CD4-positive, alpha-beta memory T cell (primary cell): ENCODE measurements at places on chromosomes 1 and 21. TPM values are rescaled to one million over a fixed set of nuclear protein-coding genes. Genes with fewer than 3 reads are reported as not detected.

DNA sequence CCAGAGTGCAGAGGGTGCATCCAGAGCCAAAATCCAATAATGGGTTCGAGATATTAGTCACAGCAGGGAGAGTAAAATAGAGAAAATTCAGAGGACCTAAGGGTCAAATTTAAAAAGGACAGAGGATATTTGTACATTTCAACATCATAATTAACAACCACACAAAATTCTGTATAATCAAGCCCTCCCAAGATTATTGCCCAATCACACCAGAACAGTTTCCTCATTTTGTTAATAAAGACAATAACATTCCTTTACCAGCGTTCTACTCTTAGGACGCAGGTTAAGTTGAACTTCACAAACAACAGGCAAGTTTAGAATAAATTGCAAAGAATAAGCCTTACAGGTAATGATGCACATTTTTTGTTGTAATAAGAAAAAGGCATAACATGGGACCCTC lies 462.8 kb downstream of the PTPRC start:
- no peaks in the 10 kb centered on the region for H3K36me3 ChIP-seq
- no peak overlapping the region for H3K4me3 ChIP-seq
- H3K27me3 ChIP-seq: no peaks in the 10 kb centered on the region
- H3K27ac ChIP-seq: no peak overlapping the region

DNA sequence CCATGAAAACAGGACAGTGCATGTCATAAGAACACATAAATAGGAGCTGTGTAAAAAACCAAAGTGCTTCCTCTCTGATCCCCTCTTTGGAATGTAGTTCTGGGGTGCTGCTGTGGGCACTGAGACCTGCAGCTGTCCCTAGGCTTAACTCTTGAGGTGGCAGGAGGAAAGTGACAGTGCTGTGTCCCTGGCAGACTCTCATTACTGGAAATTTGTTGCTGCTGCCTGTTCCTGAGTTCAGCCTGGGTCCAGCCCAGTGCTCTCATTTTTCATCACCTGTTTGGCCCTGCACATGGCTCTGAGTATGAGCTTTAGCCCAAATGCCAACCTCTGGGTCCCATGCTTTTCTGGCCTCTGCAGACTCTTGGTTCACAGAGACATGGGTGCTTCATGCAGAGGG lies 329.3 kb downstream of the DSCAM start:
- no peaks in the 10 kb centered on the region for H3K36me3 ChIP-seq
- no peak for DNase-seq
- no peak overlapping the region for H3K27ac ChIP-seq
- no peaks in the 10 kb centered on the region for H3K4me1 ChIP-seq
- no peaks in the 10 kb centered on the region for H3K27me3 ChIP-seq

DNA sequence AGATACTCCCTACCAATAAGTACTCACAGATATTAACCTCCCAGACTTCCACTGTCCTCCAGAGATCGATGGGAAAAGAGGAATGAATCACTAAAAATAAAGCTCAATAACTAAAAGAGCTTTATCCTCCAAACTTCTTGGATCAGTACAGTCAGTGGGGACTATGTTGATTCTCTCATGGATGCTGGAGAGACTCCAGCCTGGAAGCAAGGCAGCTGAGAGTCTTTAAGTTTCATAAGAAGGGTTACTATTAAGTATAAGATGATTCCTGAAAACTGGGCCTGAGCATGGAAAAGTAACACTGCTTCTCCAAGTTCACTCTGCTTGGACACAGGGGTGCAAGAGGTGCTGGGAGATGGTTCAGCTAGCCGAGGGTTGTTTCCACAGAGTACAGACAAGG lies 6.2 kb upstream of the DDR2 start:
- no peaks in the 10 kb centered on the region for H3K27me3 ChIP-seq
- H3K36me3 ChIP-seq: no peaks in the 10 kb centered on the region
- H3K4me1 ChIP-seq: no peaks in the 10 kb centered on the region
- no peak overlapping the region for H3K4me3 ChIP-seq
- H3K27ac ChIP-seq: no peak overlapping the region

DNA sequence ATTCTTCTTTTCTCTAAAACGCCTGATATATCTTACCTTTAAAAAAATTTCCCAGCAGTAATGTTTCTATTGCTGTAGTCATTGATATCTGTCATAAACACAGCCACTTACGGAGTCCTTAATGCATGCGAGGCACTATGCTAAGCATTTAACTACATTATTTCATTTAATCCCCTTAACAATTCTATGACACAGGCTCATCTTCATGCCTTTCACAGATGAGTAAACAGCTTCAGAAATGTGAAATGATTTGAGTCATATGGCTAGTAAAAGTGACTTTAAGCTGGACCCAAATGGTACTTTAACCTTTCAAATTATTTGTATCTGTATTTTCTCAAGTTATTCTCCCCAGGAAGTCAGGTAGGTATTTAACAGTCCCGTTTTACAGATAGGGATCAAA lies 125.1 kb upstream of the FGGY start:
- H3K36me3 ChIP-seq: no peaks in the 10 kb centered on the region
- no peak overlapping the region for H3K4me3 ChIP-seq
- no peak overlapping the region for H3K27ac ChIP-seq
- no peaks in the 10 kb centered on the region for H3K4me1 ChIP-seq
- no peak for DNase-seq

The TNFSF18 gene
- not detected for total RNA-seq

GRCh38 chr1:170853867-170854266 lies 81.5 kb upstream of the MROH9 start:
- no peak for DNase-seq
- no peaks in the 10 kb centered on the region for H3K27me3 ChIP-seq
- no peak overlapping the region for H3K4me3 ChIP-seq
- H3K27ac ChIP-seq: no peak overlapping the region

The THEM5 gene
- total RNA-seq: not detected

DNA sequence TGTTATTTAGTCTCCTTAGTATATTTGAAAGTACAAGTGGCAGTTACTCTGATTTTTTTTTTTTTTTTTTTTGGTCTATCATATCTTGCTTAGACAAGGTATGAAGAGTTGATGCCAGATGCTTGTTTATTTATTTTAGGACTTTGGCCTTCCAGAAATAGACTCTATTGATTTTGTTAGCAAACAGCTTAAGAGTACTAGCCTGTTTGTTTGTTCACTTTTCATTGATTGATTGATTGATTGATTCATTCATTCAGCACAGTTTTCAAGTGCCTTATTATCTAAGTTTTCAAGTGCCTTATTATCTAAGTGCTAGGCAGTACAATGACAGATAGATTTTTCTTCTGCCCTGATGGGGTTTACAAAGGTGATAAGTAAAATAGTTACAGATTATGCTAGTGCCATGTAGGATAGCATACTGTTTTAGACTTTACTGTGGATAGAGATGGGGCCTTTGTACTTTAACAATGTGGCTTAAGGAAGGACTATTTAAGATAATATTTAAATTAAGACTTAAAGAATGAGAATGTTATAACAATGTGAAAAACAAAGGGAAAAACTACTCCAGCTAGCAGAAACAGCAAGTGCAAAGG lies 50.5 kb downstream of the MTF2 start:
- H3K4me3 ChIP-seq: no peak overlapping the region
- H3K36me3 ChIP-seq: peaks cover 7% of the 10 kb centered on the region
- no peak for DNase-seq
- H3K27me3 ChIP-seq: no peaks in the 10 kb centered on the region
- no peaks in the 10 kb centered on the region for H3K4me1 ChIP-seq
- no peak overlapping the region for H3K27ac ChIP-seq

GRCh38 chr1:184036517-184036949 lies 995 bp downstream of the COLGALT2 start:
- DNase-seq: no peak
- no peak overlapping the region for H3K4me3 ChIP-seq
- no peak overlapping the region for H3K27ac ChIP-seq

GRCh38 chr1:92874987-92875386 lies 43.1 kb downstream of the RPL5 start:
- no peak overlapping the region for H3K27ac ChIP-seq
- H3K27me3 ChIP-seq: no peaks in the 10 kb centered on the region
- no peak for DNase-seq
- H3K4me3 ChIP-seq: no peak overlapping the region
- peaks cover 10% of the 10 kb centered on the region for H3K36me3 ChIP-seq

DNA sequence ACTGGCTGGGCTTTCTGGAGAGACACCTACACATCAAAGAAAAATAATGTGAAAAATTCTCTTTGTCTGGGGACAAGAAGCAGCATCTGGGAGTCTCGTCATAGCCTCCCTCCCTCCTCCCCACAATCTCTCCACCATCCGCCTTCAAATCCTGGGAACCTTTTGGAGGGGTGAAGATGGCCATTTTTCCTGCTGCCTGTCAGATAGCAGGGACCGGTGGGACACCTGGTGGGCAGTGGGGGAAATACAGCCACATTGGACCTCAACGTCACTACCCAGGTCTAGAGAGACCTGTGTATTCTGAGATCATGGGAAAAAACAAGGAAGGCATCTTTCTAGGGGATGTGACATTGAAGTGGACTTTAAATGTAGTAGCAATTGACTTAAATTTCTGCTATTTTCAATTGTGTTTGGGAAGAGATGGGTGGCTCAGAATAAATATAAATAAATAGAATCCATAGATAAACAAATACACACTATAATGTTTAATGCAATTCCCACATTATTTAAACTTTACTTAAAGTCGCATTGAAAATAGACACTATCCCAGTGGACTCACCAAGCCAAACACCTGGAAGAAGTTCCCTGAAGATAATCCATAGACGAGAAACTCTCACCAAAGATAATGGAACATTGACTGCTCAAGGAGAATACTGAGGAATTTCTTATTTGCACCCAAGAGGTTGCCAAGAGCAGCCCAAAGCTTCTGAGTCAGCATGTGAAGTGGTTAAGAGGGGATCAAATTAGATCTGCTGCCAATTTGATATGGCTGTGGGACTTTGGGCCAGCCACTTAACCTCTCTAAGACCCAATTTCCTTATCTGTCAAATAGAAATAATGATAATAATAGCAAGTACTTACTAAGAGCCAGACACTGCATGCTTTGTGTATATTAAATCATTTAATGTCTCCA lies 147.6 kb upstream of the CAMK1G start:
- H3K36me3 ChIP-seq: no peaks in the 10 kb centered on the region
- H3K4me1 ChIP-seq: no peaks in the 10 kb centered on the region
- no peaks in the 10 kb centered on the region for H3K27me3 ChIP-seq
- DNase-seq: peak; percentile 7
- H3K4me3 ChIP-seq: no peak overlapping the region

DNA sequence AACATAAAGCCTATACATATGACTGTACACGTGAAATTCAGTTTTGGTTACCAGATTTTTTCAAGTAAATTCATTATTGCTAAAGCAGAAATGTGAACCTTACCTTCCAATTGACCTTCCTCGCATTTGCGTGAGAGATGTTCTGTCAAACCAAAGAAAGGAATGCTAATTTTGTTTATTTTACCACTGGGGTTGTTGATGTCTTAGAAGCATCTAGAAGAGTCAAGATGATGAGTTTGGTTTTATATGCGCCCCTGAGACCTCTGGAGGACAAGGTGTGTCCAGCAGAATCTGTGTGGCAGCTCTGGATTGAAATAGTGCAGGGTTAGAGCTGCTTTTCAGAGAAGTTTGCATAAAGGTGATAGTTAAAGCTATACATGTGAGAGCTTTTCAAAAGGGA lies 48.4 kb downstream of the ZBTB40 start:
- H3K27ac ChIP-seq: no peak overlapping the region
- no peaks in the 10 kb centered on the region for H3K4me1 ChIP-seq
- peaks cover 10% of the 10 kb centered on the region for H3K36me3 ChIP-seq
- DNase-seq: no peak
- no peaks in the 10 kb centered on the region for H3K27me3 ChIP-seq
- no peak overlapping the region for H3K4me3 ChIP-seq
